B cell (primary cell): ENCODE measurements at places on chromosomes 1 and 21. TPM values are rescaled to one million over a fixed set of nuclear protein-coding genes. Genes with fewer than 3 reads are reported as not detected.

GRCh38 chr1:86925742-86926141, 11.3 kb downstream of the HS2ST1 start:
- H3K36me3 ChIP-seq = no peaks in the 10 kb centered on the region
- no peak for DNase-seq
- H3K4me1 ChIP-seq = peaks cover 10% of the 10 kb centered on the region
- no peak overlapping the region for H3K27ac ChIP-seq
- no peaks in the 10 kb centered on the region for H3K27me3 ChIP-seq
- H3K4me3 ChIP-seq = no peak overlapping the region

DNA sequence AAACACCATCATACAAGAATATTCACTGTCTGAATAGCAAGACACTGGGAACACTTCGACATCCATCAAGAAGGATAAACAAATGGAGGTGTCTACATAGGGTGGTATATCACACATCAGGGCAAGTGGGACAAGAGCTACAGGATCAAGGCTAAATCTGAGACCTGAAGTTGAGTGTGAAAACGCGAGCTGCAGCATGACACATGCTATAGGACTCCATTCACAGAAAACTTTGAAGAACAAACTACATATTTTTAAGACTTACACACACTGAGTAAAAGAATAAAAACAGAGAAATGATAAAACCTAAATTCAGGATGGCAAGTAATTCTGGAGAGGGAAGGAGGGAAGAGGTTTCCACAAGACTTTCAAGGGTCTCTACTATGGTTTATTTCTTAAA, 2.1 kb downstream of the TTC39A start:
- DNase-seq = no peak
- no peak overlapping the region for H3K27ac ChIP-seq

GRCh38 chr1:187078916-187079315, 250.2 kb downstream of the PLA2G4A start:
- no peaks in the 10 kb centered on the region for H3K4me1 ChIP-seq
- DNase-seq = no peak
- no peaks in the 10 kb centered on the region for H3K36me3 ChIP-seq
- H3K4me3 ChIP-seq = no peak overlapping the region

- peaks cover 25% of the 10 kb centered on the region for H3K4me1 ChIP-seq
- H3K36me3 ChIP-seq = no peaks in the 10 kb centered on the region
- H3K27me3 ChIP-seq = no peaks in the 10 kb centered on the region
Observed at GRCh38 chr1:33256221-33256470, 146 bp upstream of the ZNF362 start.

GRCh38 chr1:207031632-207032264, 808 bp downstream of the C1orf116 start:
- H3K4me1 ChIP-seq = no peaks in the 10 kb centered on the region
- no peaks in the 10 kb centered on the region for H3K36me3 ChIP-seq
- no peaks in the 10 kb centered on the region for H3K27me3 ChIP-seq
- DNase-seq = no peak
- H3K4me3 ChIP-seq = no peak overlapping the region
- no peak overlapping the region for H3K27ac ChIP-seq

GRCh38 chr1:171421413-171422020, 63.8 kb upstream of the PRRC2C start:
- DNase-seq = no peak
- H3K4me1 ChIP-seq = no peaks in the 10 kb centered on the region
- H3K27ac ChIP-seq = no peak overlapping the region

GRCh38 chr21:40668555-40669275, 178.2 kb downstream of the DSCAM start:
- DNase-seq = no peak
- no peak overlapping the region for H3K27ac ChIP-seq
- no peaks in the 10 kb centered on the region for H3K27me3 ChIP-seq
- no peaks in the 10 kb centered on the region for H3K4me1 ChIP-seq
- no peaks in the 10 kb centered on the region for H3K36me3 ChIP-seq
- no peak overlapping the region for H3K4me3 ChIP-seq

DNA sequence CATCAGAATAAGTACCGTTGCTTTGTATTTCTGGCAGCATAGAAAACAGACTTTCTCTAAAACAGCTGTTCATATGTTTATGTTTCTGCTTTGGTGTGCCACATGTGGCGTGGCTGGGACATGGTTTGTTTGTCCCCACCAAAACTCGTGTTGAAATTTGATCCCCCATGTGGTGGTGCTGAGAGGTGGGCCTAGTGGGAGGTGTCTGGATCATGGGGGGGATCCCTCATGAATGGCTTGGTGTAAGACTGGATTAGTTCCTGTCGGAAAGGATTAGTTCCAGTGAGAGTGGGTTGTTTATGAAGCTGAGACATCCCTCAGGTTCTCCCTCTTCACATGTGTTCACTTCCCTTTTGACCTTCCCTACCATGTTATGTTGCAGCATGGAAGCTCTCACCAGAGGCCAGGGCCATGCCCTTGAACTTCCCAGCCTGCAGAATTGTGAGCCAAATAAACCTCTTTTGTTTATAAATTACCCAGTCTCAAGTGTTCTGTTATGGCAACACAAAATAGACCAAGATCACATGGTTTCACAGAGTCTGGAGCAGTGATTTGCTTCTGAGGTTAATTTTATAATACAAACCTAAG, 17.9 kb upstream of the H3-3A start:
- no peaks in the 10 kb centered on the region for H3K27me3 ChIP-seq
- DNase-seq = no peak
- H3K36me3 ChIP-seq = no peaks in the 10 kb centered on the region
- no peak overlapping the region for H3K27ac ChIP-seq

DNA sequence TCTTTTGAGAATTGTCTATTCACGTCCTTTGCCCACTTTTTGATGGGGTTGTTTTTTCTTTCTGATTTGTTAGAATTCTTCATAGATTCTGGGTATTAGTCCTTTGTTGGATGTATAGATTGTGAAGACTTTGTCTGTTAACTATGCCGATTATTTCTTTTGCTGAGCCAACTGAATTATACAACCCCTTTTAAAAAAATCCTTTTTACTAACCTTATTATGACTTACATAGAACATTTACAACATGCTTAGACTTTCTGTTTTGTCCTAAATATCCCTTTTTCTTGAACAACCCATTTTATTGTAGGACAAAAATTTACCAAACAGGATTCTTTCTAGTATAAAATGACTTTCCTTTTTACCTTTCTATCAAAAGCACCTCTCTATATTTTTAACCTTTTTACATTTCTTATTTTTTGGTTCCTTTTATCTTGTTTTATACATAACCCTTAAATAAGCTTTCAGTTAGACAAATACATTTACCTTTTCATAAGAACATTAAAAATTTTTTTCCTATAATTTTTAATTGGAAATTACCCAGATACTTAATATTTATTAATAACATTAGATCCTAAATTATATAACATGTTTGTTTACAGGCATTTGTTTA, 70.4 kb upstream of the TTLL7 start:
- no peaks in the 10 kb centered on the region for H3K27me3 ChIP-seq
- no peak for DNase-seq
- no peaks in the 10 kb centered on the region for H3K4me1 ChIP-seq
- no peak overlapping the region for H3K27ac ChIP-seq
- no peaks in the 10 kb centered on the region for H3K36me3 ChIP-seq

DNA sequence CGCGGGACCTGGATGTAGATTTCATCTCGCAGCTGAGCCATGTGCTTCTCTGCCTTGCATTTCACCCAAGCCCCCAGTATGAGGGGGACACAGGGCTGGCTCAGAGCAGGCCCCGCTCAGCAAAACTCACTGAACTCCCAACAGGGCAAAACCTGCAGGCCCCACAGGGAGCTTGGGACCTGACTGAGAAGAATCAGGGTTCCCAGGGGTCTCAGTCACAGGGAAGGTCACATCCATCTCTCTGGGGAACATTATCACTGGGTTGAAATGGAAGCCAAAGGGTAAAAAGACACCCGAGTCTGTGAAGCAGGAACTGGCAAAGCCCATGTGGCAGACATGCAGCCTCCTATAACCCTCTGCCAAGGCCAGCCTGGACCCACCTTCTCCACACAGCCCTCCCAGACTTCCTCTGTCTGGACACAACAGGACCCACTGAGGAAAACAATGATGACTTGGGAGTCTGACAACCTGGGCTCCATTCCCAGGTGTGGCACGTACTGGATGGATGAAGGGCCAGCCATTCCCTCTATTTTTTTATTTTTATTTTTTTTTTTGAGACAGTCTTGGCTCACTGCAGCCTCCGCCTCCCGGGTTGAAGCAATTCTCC, 11.7 kb downstream of the HSPG2 start:
- no peaks in the 10 kb centered on the region for H3K36me3 ChIP-seq
- H3K4me1 ChIP-seq = no peaks in the 10 kb centered on the region

DNA sequence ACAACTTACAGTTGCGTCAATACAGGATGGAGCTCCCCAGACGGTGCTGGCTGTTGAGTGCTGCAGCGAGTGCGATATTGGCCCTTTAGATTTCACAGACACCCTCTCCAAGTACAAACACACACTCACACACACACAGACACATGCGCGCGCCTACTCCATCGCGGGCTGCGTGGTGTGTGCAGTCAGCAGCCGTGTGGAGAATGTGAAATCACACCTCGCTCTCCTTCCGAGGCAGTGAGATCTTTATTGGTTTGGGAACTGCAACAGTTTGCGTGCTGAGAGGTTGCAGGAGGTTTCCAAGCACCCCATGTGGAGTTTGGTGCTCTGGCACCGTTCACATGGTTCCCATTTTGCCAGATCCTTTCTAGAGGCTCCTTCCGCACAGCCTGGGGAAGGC, 372.2 kb downstream of the RRAGC start:
- H3K4me3 ChIP-seq = no peak overlapping the region
- no peak for DNase-seq
- peaks cover 11% of the 10 kb centered on the region for H3K4me1 ChIP-seq
- H3K27me3 ChIP-seq = peaks cover 11% of the 10 kb centered on the region
- H3K36me3 ChIP-seq = no peaks in the 10 kb centered on the region

Gene PRXL2B
- polyA plus RNA-seq = 10.0 and 13.0 TPM in 2 replicates

Gene MIER1
- polyA plus RNA-seq = 7.7 and 14.1 TPM in 2 replicates

Gene PROK1
- 0.25 TPM in 1 of 2 replicates, not detected in the other for polyA plus RNA-seq

Gene HORMAD1
- polyA plus RNA-seq = 0.43 and 0.94 TPM in 2 replicates
